ENCODE measurements at places on chromosomes 3 and 15.

- DNase-seq = no peak
These were observed 572.3 kb downstream of the MAGI1 start for GRCh38 chr3:65466300-65466988.

GRCh38 chr3:112848196-112848595 is 1.5 kb upstream of the CD200R1L start:
- no peak for DNase-seq

DNA sequence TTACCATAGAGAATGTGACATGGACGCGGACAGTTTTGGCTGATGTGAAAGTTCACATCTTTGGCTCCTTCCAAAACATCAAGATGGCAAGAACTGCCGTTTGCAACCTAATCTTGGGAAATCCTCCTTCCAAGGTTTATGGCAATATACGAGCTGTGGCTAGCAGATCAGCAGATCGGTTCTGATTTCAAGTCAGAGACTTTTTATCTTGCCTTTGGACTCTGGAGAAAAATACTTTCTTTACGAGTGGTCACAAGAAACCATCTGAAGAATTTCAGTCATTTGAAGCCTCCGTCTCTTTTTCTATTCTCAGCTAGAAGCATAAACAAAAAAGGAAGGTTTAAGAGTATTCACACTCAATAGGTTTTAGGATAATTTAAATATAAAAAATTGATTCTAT is 153.5 kb upstream of the MEIS2 start:
- DNase-seq = no peak

GRCh38 chr15:70504299-70504951 is 258.9 kb downstream of the UACA start:
- DNase-seq = no peak

GRCh38 chr3:45894015-45894414 is 7.7 kb downstream of the CCR9 start:
- no peak for DNase-seq

GRCh38 chr3:40912461-40912860 is 286.8 kb upstream of the CTNNB1 start:
- no peak for DNase-seq

DNA sequence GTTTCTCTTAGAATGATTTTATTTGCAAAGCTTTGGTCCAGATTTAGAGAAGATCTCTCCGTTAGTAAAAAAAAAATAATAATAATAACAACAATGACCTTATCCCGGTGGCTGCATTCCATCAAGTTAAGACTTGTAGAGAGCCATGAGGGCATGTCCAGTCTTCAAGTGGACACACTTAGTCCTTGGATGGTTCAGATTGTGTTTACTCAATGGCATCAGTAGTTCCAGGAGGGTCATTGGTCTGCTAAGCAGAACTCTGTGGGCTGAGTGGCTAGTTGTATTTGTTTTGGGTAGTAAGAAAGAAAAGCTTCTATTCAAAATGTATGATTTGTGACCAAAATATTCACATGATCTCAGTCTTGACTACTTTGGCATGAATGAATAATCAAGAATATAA is 116.3 kb upstream of the UBE2E2 start:
- DNase-seq = no peak

GRCh38 chr15:73904026-73904815 is 22.0 kb upstream of the LOXL1 start:
- DNase-seq = no peak

DNA sequence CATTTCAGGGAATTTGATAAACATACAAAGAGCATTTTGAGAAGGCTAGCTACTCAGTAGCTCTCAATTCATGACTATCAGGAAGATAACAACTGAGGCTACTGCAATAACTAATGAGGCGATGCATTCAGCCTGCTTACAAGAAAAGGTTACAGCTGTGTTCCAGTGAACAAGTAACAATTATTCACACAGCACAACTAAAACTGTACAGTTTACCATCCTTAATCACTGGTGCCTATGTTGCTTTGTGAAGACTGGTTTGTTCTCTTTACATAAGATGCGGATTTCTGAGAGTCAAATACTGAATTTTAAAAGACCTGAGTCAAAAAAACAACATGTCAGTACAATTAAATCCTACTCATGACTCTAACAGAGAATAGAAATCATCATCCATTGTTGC is 526.3 kb downstream of the OTOL1 start:
- no peak for DNase-seq

All from activated CD8-positive, alpha-beta memory T cell treated with anti-CD3 and anti-CD28 coated beads for 24 hours (primary cell).